ENCODE measurements at places on chromosomes 3 and 15. TPM values are rescaled to one million over a fixed set of nuclear protein-coding genes. Genes with fewer than 3 reads are reported as not detected.

DNA sequence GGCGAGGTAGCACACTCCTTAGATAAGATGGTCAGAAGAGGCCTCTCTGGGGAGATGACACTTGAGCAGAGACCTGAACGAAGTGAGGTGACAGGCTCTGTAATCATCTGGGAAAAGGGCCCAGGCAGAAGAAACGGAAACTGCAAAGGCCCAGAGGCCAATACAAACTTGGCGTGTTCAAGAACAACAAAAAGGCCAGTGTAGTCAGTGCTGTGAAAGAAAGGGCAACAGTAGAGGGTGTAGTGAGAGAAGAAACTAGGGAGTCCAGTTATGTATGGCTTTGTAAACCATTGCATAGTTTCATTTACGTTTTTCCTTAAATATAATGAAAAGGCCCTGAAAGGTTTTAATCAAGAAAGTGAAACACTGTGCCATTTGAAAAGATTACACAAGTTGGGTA is 31.8 kb downstream of the PLD1 start:
- no peak for DNase-seq

DNA sequence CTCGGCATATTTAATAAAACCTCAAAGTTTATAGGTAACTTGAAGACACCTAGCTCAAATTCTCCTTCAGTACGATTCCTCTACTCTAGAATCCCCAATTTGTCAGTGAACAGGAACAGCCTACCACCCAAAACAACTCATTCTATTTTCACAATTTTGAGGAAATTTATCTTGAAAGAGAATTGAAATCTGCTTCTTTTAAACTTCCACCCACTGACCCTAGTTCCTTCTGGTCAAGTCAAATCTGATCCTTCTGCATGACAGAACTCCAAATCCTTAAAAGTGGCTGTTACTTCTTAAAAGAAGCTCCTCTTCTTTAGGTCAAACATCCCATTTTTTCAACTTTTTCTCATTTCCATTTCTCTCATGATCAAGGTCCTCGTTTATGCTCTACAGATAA is 4.4 kb downstream of the GABPB1 start:
- DNase-seq: no peak

DNA sequence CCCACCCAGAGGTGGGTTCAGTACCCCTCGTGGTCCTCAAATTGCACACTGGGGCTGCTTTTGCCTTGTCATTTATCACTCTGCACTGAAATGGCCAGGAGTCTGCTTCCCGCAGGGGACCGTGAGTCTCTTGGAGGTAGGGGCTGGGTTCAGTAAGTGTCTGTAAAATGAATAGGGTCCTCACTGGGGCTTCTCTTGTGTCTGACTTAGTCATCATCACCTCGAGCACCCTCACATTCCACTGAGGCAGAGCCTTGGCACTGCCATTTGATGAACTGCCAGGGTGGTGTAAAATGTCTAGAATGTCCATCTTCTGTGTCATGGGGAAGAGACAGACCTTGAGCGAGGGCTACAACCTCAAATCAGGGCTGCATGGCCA is 61.0 kb upstream of the RYK start:
- DNase-seq: no peak

- no peak for DNase-seq
Observed at GRCh38 chr15:55708720-55709119, 34.2 kb downstream of the PRTG start.

- no peak for DNase-seq
Observed at GRCh38 chr15:42270996-42271395, 2.0 kb upstream of the GANC start.

DNA sequence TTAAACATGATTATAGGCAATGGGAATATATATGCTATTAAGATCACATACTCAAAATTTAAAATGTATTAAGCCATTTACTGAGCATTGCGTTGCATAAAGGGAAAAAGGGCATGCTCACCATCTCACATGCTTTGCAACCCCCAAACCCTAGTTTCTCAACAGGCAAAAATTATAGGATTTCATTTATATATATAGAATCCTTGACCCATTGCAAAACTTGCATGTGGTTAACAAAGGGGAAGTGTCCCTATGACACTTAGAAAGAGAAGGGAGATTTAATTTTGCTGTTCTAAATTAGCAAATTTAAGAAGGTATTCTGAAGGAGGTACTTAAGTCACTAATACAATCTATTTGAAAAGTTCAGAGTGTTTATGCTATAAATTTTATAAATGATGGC is 837.8 kb downstream of the DIPK2A start:
- no peak for DNase-seq

DNA sequence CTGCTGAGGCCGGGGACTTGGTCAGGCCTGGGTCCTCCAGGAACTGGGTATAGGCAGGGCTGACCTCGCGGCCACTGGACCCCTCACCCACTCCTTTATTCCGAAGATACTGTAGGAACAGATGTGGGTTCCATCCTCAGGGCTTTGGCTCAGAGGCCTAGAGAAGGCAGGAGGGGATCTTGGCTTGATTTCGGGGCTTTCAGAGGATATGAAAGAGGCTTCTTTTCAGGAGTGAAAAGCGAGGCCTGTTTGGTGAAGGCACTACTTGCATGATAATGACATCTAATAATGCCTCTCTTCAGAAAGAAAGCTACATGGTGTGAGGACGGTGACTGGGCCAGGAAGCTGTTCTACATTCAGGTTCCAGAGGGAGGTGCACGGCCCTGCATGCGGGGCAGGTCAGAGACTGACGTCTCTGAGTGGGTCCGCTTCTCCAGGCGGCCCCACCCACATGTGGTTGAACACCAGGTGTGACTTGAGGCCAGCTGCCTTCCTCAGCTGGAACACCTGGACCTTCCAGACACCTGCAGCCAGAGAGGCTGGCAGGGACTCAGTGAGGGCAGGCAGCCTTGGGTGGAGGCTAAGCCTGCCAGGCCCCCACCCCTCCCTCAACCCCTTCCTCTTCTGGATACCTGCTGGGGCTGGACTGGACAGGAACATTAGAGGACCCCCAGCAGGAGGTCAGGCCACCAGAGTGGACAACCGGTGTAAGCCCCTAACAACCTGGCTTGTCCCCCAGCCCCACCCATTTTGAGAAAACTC is 31.1 kb upstream of the HHATL start:
- no peak for DNase-seq

DNA sequence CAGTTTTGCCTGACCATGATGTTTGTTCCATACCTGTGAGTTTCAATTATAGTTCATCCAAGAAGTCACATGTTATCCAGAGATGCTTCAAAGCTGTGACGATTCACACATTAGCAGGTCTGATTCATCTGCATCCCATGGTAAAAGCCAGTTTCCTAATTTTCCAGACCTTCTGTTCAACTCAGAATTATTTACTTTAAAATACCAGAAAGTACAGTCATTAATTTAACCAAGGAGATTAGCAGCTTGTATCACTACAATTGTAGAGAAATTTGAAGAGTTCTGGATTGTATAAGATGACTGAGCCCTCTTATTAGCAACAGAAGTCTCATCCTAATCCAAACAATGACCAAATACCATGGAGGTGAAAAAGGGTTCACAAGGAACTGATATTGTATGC is 76.1 kb upstream of the THBS1 start:
- no peak for DNase-seq

- DNase-seq: no peak
Observed at GRCh38 chr3:56269755-56270535, 198.3 kb downstream of the ERC2 start.

- no peak for DNase-seq
Observed at GRCh38 chr3:171788546-171789351, 21.5 kb downstream of the PLD1 start.

DNA sequence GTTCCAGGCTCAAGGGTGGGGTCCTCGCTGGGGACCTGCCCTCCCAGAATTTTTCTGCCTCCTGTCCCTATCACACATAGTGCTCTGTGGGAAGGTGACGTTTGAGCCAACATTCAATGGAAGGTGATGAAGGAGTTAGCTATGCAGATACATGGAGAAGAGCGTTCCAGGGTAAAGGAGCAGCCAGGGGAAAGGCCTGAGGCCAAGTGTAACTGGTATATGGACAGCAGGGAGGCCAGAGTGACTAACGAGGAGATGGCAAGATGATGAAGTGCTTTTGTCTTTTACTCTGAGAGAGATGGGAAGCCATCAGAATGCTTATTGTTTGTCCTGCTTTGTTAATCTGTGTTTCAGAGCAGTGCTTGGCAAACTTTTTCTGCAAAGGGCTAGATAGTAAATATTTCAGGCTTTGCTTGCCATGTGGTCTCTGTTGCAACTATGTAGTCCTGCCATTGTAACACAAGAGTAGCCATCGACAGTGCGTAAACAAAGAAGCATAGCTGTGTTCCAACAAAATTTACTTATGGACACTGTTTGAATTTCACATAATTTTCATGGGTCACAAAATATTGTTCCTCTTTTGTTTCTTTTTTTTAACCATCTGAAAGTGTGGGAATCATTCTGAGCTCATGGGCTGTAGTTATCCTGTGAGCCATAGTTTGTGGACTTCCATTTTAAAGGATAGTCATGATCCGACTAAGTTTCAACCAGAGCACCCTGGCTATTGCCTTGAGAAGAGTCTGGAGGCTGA is 25.8 kb upstream of the PIAS1 start:
- DNase-seq: no peak

GRCh38 chr15:88610701-88611231 is 10.4 kb upstream of the AEN start:
- no peak for DNase-seq

GRCh38 chr15:79943820-79944219 is 27.2 kb downstream of the BCL2A1 start:
- DNase-seq: peak; percentile 47

- no peak for DNase-seq
Observed at GRCh38 chr3:53242642-53243041, 13.2 kb downstream of the TKT start.

DNA sequence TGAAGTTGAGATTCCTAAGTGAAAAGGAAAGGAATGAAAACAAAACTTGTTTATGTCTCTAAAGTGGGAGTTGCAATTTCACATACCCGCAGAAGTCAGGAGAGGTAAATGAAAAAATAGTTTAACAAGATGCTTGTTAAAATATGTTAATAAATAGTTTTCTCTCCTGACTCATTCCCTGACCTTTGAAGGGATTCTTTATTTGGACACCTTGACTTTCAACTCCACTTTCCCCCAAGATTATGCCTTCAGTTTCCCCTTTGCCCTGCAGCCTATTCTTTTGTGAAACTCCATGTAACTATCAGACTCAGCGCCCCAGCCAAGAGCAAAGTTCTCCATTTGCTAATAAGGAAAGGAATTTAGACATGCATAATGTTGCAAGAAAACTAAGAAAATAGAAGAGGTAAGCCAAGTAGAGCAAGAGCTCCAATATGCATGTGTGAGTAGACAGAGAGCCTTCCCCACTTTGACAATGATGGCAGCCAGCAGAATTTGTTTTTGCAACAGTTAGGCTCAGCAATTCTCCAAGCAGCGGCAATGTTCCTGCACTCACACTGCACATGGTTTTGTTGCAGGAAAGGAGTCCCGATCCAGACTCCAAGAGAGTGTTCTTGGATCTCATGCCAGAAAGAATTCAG is 61.2 kb downstream of the CD200 start:
- DNase-seq: no peak

DNA sequence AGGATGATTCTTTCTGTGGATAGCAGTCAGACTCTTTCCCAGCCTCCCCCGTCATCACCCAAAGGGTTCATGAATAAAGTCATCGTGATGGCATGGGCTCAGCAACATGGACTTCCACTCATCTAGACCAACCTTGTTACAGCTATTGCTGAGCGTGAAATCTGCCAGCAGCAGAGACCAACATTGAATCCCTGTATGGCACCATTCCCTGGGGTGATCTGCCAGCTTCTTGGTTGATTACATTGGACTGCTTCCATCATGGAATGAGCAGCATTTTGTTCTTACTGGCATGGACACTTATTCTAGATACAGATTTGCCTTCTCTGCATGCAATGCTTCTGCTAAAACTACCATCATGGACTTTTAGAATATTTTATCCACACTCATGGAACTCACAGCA is 195.6 kb upstream of the AZI2 start:
- DNase-seq: no peak

GRCh38 chr3:183809270-183809669 is 16.1 kb downstream of the MAP6D1 start:
- DNase-seq: no peak

DNA sequence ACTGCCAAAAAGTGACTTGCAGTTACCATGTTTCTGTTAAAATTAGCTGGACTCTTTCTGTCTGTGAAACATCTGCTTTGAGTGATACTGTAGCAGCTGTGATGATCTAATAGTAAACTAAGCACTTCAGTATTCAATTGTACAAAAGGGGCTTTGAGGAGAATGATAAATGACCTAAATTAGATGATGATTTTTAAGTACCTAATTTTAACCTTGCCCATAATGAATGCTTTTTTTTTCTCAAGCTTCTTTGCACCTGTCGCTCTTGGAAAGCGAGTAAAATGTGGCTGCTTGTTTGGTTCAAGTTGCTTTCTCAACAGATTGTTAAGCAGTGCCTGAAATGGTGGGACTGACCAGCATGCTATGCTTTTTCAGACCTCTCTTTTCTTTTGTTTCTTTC is 752.3 kb downstream of the EPHA3 start:
- DNase-seq: no peak

DNA sequence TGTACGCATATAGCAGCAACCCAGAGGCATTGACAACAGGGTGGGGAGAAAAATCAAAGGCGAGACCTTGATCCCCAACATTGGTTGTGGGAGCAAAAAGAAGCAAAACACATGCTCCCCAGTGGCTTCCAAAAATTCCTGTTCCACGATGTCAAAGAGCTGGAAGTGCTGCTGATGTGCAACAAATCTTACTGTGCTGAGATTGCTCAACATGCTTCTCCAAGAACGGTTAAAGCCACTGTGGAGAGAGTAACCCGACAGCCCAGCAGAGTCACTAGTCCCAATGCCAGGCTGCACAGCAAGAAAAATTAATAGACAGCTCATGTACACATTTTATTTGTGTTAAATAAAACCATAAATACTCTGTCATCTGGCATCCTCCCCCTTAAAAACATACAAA is 179.9 kb upstream of the PFN2 start:
- no peak for DNase-seq

Gene ZSCAN2
- 15.9 TPM for total RNA-seq

Gene SERPINI1
- total RNA-seq: 2.5 TPM

Gene ST3GAL6
- total RNA-seq: 0.78 TPM

Gene HGD
- total RNA-seq: 81.7 TPM

Gene RASGRP1
- 0.30 TPM for total RNA-seq

Gene BOC
- 0.49 TPM for total RNA-seq

Measured in Caki2 (cell line).